ENCODE measurements at places on chromosomes 16 and 17.

- no peaks in the 10 kb centered on the region for H3K36me3 ChIP-seq
- no peaks in the 10 kb centered on the region for H3K4me1 ChIP-seq
- no peak overlapping the region for H3K27ac ChIP-seq
- peaks cover 21% of the 10 kb centered on the region for H3K27me3 ChIP-seq
- DNase-seq, result no peak
Observed at GRCh38 chr16:31404353-31405064, 11.4 kb downstream of the ITGAD start.

GRCh38 chr17:29045734-29046472 lies 3.0 kb downstream of the PIPOX start:
- H3K4me3 ChIP-seq, result no peak overlapping the region
- no peaks in the 10 kb centered on the region for H3K36me3 ChIP-seq
- H3K27me3 ChIP-seq, result peaks cover 17% of the 10 kb centered on the region
- H3K27ac ChIP-seq, result peak overlapping the region; percentile 35
- no peak for DNase-seq

- DNase-seq, result no peak
- H3K4me3 ChIP-seq, result no peak overlapping the region
- H3K27ac ChIP-seq, result no peak overlapping the region
- H3K27me3 ChIP-seq, result no peaks in the 10 kb centered on the region
- no peaks in the 10 kb centered on the region for H3K4me1 ChIP-seq
Observed at GRCh38 chr17:75933808-75934207, 7.0 kb downstream of the FBF1 start.

DNA sequence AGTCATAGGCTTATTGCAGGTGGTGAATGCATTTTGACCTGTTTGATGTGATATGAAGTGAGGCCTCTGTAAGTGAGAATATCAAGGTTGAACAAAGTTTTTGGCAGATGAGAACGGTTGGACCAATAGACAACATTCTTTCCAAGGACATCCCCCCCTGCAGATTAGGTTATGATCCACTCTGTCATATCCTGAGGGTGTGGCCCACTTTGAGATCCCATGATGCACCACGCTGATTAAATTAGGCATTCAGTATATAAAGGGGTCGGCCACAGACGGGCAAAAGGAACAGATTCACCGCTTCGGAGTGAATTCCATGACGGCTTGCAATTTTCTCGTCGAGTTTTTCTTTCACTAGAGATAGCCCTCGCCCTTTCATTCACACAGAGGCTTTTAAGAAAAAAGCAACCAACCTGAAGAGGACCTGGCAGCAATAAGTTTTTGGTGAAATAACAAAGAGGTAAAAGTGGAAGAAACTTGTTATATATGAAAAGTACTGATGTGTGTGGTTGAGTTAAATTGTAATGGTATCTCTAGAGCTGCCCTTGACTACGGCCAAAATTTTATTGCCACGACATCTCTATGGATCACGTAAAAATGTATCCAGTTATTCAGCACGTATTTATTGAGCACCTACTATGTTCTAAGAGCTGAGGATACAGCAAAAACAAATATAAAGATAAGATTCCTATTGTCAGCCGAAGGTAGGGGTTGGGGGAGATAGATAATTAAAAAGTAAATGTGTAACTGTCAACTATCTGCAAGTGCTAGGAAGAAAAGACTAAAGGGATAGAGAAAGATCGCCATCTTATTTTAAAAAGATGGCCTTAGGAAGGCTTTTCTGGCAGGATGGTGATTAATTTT lies 1.7 kb upstream of the RBBP6 start:
- H3K27me3 ChIP-seq, result no peaks in the 10 kb centered on the region
- H3K27ac ChIP-seq, result no peak overlapping the region
- H3K36me3 ChIP-seq, result no peaks in the 10 kb centered on the region
- DNase-seq, result no peak
- H3K4me1 ChIP-seq, result peaks cover 11% of the 10 kb centered on the region

DNA sequence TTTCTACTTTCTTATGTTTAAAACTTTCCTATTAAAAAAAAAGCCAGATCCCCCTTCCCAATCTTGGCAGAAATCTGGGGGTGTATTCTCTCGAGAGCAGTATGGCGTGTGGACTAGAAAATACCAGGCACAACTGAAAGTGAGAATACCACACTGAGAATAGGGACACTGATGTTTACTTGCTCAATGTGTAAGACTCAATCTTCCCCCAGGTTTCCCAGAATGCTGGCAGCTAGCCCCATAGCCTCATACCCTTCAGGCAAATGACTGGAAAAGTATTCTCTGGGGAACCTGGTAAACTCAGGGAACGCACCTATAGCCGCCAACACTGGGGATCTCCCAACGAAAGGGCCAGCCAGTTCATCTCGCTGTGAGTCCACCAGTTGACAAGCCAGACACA lies 15.3 kb downstream of the ZZEF1 start:
- no peak for DNase-seq
- H3K4me3 ChIP-seq, result no peak overlapping the region
- no peaks in the 10 kb centered on the region for H3K4me1 ChIP-seq
- peaks cover 2% of the 10 kb centered on the region for H3K36me3 ChIP-seq
- H3K27me3 ChIP-seq, result no peaks in the 10 kb centered on the region

DNA sequence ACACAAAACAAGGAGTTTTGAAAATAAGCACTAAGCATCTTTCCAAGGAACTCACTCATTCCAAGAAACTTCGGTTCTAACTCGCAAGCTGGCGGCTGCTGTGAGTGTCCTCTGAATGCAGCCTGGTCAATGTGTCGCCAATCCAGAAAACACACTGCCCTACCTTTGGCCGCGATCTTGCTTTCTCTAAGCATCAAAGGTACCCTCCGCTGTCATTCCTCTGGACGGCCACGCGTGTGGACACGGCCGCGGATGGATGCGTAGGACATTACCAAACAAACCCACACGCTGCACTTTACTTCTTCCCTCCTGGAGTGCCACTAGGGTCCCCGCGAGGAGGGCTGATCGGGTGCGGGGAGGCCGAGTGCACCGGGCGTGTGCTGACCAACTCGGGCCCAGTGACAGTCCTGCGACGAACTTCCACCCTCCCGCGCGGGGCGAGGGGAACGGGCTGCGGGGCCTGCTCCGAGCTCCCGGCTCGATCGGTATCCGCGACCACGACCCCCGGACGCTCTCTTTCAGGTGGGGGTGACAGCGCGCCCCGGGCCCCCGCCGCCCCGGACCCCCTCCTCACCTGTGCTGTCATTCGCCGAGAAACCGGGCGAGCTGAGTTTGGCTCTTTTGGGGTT lies 1.1 kb downstream of the CREBBP start:
- DNase-seq, result no peak
- peaks cover 2% of the 10 kb centered on the region for H3K36me3 ChIP-seq
- peak overlapping the region; percentile 87 for H3K4me3 ChIP-seq
- no peaks in the 10 kb centered on the region for H3K27me3 ChIP-seq

DNA sequence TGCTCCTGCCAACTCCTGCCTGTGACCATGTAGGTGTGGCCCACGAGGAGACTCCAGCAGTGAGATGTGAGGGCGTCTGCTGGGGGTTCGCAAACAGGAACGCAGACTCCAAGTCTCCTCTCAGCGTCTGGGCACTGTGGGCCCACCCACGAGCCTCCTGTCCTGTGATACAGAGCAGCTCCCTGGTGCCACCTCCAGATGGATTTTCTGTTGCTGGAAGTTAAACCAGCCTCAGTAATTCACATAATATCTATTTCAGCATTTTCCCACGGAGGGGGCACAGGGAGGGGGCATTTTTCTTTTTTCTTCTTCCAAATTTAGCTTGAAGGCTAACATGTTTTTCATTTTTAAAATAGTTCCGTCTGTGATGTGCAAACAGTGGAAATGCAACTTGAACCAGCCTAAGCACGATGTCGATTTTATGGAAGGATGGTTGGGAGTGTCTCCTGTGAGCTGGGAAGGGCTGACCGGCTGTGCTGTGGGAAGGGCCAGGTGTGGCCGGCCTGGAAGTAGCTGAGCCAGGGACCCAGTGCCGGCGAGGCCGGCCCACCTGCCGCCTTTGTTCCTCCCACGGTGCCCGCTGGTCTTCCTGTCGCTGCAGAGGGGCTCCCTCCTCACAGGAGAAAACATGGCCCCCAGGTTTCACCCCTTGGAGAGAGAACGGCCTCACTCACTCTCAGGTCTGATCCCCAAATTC lies 3.9 kb upstream of the RAB40B start:
- no peaks in the 10 kb centered on the region for H3K36me3 ChIP-seq
- H3K4me1 ChIP-seq, result no peaks in the 10 kb centered on the region
- no peak overlapping the region for H3K4me3 ChIP-seq
- no peak overlapping the region for H3K27ac ChIP-seq

- no peak for DNase-seq
- no peaks in the 10 kb centered on the region for H3K36me3 ChIP-seq
- H3K4me1 ChIP-seq, result peaks cover 10% of the 10 kb centered on the region
- no peak overlapping the region for H3K27ac ChIP-seq
Observed at GRCh38 chr17:78479369-78479768, 97.8 kb downstream of the DNAH17 start.

DNA sequence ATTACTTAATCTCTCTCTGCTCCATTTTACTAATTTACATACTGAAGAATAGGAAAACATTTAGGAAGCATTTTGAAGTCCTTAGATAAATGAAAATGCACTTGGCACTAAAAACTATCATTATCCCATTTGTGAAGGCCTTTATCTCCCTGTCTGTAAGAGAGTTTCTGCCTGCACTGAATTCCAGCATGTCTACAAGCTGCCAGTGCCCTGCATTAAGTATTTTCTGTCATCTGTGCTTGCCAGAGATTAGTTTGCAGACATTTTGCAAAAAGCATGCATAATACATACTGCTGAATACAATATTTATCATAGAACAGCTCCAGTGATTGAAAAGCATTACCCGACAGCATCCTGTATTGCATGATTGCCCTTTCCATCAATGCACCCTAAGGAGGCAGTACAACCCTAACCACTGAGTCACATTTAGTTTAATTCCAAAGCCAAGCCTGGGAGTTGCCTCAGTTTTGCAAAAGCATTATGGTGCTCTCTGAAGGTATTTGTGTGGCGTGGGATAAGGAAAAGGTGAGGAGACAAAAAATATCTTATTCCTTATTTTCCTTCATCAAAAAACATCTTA lies 280.2 kb upstream of the TOM1L1 start:
- no peaks in the 10 kb centered on the region for H3K4me1 ChIP-seq
- H3K27ac ChIP-seq, result no peak overlapping the region
- H3K4me3 ChIP-seq, result no peak overlapping the region
- no peak for DNase-seq
- H3K36me3 ChIP-seq, result no peaks in the 10 kb centered on the region
- no peaks in the 10 kb centered on the region for H3K27me3 ChIP-seq

DNA sequence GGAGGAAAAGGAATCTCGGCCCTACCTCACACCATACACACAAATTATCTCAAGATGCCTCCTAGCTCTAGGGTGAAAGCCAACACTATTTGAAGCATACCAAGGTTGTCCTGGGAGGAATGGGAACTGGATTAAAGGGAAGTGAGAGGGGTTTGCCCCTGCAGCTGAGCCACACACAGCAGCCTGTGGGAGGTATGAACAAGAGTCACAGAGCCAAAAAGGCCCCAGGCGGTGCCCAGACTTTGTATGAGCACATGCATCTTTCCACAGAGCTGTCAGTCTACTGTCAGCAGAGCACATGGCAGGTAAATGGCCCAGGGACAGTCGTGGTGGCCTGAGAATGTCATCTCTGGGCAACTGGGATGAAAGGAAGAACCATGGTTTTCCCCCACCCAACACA lies 31.0 kb upstream of the RCVRN start:
- H3K27ac ChIP-seq, result no peak overlapping the region
- H3K27me3 ChIP-seq, result peaks cover 11% of the 10 kb centered on the region
- no peaks in the 10 kb centered on the region for H3K4me1 ChIP-seq
- H3K36me3 ChIP-seq, result no peaks in the 10 kb centered on the region
- DNase-seq, result no peak
- H3K4me3 ChIP-seq, result no peak overlapping the region
